CD4-positive, alpha-beta T cell treated with Interleukin-15 for 4 hours (primary cell): ENCODE measurements at places on chromosomes 1 and 21.
A peak's percentile ranks its signal among the peaks of the same experiment; 100 is the strongest.

DNA sequence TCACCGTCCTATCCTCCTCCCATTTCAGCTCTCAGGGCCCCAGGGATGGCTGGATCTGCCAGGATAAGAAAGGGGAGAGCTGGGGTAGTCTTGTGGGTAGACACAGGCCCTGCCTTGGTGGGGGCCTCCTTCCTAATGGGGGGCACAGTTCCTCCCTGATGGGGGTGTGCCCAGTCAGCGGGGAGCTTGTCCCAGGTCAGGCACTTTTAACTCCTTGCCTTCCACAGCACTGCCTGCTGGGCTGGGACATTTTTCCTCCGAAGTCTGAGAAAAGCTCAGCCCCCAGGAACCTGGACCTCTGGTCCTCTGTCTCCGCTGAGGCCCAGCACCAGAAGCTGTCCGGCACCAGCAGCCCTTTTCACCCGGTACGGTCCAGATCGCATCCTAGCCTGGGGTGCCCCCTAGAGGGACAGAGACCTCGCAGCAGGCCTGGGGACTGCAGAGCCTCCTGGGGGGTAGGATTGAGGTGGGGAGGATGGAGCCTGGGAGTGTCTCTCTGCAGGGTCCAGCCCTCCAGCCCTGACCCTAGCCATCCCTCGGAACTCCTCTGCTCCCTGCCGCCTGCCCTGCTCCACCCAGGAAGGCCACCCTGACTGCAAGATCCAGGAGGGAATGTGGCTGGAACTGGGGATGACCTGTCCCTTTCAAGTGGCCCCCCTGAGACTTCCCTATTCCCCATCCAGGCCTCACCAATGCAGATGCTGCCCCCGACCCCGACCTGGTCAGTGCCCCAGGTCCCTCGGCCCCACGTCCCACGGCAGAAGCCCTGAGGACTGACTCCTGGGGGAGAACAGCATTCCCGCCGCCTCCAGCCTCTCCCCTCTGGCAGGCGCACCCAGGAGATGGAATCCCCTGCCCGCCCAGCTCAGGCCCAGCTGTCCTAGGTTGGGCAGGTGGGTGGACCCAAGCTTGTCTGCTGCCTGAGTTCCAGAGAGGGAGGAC lies 12.0 kb downstream of the MIIP start:
- DNase-seq = no peak

DNA sequence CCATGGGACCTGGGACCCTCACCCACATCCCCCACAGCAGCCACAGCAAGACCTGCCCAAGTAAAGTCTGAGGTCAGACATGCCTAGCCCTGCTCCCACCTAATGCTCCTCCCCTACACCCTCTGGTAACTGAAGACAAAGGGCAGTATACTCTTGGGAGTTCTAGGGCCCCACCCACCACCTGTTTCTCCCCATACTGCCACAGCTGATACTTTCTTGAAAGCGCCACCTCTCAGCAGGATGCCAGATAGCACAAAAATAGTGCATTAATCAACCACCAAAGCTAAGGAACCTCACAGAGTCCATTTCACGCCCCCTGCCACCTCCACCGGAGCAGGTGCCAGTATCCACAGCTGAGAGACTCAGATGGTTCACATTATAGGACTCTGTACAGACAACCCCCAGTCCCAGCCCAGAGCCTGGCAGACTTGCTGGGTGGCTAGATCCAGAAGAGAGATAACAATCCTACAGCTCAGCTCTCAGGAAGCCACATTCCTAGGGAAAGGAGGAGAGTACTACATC lies 238.1 kb downstream of the LRRC40 start:
- no peak for DNase-seq

- DNase-seq = peak; percentile 27
Observed at GRCh38 chr1:47438165-47439016, 547 bp downstream of the FOXD2 start.

GRCh38 chr1:33246171-33246570 lies 10.1 kb upstream of the ZNF362 start:
- no peak for DNase-seq
